Activated naive CD4-positive, alpha-beta T cell treated with anti-CD3 and anti-CD28 coated beads, Interleukin-2, amount 50 U/mL, for 72 hours (primary cell): ENCODE measurements at places on chromosomes 13 and 19.
A peak's percentile ranks its signal among the peaks of the same experiment; 100 is the strongest.

GRCh38 chr13:98300956-98301641, 124.0 kb upstream of the RNF113B start:
- DNase-seq, result no peak

DNA sequence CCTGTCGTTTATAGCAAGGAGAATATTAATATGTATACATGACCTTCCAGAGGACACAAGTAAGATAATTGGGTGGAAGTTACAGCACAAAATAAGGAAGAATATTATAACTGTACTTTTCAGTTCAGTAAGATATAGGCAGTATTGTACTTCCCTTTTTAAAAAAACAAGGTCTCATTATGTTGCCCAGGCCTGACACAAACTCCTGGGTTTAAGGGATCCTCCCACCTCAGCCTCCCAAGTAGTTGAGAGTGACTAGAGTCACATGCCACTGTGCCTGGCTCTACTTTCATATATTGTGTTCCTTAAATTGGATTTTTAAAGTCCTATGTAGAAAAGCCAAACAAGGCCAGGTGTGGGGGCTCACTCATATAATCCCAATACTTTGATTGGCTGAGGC, 19.5 kb upstream of the MAB21L1 start:
- no peak for DNase-seq

- no peak for DNase-seq
These were observed 133.0 kb upstream of the FRY start for GRCh38 chr13:31898378-31899071.

DNA sequence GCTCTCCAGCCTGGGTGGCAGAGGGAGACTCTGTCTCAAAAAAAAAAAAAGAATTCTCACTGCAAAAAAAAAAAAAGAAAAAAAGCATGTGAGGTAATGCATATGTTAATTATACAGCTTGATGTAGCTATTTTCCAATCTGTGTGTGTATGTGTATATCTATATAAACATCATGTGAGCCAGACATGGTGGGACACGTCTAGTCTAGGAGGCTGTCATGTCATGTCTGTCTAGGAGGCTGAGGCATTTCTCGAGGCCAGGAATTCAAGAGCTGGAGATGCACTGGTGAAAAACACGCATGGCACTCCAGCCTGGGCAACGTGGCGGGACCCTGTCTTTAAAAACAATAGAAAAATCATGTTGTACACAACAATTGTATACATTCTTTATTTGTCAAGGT, 6.9 kb upstream of the SBK3 start:
- DNase-seq, result no peak

DNA sequence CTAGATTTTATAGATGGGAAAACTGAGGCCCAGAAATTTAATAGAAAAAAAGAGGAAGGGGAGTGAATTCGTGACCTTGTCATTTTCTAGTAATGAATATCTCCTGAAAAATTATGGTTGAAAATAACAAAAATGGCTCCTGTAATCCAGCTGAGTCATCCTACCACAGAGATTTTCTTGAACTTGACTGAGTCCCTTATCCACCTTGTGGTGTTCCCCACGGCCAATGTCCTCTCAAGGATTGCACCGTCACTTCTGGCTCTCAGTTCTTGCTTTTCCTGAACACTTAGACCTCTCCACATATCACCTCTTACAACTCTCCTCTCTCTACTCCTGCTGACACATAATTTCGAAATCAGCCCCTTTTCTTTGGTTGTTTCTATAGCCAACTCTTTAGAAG, 1.2 kb upstream of the KATNAL1 start:
- no peak for DNase-seq

GRCh38 chr19:18097217-18097992, at the start of gene MAST3:
Gene MAST3 (plus strand): TSS chr19:18097778. CDS start chr19:18097793, 15 bp downstream.
- DNase-seq, result peak; percentile 97

DNA sequence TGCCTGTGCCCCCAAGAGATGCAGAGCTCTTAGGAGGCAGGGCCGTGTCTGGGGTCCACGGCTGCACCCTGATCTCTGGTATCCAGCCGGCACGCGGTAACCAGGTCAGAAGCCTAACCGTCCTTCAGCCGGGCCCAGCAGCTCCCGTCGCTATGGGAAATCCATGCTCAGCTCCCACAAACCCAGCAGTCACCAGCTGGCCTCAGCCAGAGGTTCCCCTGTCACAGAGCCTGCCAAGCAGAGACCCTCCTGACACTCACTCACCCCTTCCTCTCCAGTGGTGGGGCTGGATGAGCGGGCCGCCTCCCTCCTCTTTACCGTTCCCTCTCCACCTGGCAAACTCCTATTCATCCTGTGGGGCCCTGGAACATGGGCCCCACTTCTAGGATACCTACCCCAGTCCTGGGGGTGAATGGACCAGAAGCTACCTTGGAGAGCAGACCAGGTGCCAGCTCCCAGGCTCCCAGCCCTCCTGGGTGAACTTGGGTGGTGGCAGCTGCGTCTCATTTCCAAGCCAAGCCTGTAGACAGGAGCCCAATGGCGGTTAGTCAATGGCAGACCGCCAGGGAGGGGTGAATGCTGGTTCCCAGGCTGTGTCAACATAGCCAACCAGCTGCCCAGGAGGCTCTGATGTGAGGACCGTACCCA, 21.4 kb upstream of the TCF3 start:
- no peak for DNase-seq

DNA sequence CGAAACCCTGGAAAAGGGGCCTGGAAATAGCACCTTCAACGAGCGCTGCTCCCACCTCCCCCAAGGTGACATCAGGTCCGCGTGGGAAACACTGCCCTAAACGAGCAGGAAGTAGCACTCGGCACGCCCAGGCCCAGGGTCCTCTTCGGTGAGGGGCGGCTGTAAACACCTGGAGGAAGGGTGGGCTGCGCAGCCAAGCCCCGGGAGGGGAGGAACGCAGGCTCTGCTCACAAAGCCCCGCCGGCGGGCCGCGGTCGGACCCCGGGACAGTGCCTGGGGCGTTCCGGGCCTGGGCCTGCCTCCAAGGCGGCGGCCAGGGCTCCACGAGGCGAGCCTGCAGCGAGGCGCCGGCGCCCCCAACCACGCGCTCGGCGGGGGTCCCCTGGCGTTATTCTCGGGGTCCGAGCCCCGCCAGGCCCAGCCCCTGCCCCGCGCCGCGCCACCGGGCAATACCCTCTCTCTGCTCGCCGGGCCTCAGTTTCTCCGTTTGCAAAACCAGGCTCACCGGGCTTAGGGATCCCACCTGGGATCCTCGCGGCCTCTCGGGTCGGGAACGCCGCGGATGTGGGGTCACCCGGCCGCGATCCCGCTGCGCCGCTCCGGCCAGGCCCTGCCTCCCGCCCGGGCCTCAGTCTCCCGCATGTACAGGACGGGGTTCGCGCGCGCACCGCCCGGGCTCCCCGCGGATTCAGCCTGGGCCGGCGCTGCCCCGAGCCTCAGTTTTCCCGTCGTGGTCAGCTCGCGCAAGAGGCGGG, 630 bp downstream of the RNF126 start:
- no peak for DNase-seq

GRCh38 chr19:41785653-41786052, 10.7 kb upstream of the CEACAM3 start:
- peak; percentile 68 for DNase-seq

- no peak for DNase-seq
These were observed 6.3 kb downstream of the DHPS start for GRCh38 chr19:12675399-12675798.

GRCh38 chr19:47239610-47240296, 8.8 kb upstream of the BBC3 start:
- DNase-seq, result no peak

DNA sequence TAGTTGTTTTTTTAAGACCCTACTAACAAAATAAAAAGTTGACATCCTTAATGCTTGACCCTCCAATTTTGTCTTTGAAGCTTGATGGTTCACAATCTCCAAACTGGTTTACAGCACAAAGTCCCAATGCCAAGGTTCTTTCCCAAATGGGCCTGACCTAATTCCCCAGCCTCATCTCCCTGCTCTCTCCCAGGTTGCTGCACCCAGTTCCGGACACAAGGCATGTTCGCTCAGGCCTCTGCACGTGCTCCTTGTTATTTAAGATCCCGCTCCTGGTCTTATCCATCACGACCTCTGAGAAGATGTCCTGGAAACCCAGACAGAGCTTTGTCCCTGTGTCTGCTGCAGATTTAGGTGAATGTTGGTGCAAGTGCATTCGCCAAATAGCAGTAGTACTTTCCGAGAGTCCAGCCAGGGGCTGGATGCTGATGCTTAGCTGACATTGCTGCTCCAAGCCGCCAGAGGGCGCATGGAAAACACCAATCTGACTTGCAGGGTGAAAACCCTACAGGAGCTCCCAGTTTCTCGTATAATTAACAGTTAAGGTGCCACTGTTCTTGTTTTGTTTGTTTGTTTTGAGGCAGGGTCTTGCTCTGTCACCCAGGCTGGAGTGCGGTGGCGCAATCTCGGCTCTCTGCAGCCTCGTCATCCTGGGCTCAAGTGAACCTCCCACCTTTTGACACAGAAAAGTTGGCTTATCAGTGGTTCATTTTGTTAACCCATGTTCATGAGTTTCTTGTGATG, 18.5 kb downstream of the LYPD3 start:
- DNase-seq, result peak; percentile 73

DNA sequence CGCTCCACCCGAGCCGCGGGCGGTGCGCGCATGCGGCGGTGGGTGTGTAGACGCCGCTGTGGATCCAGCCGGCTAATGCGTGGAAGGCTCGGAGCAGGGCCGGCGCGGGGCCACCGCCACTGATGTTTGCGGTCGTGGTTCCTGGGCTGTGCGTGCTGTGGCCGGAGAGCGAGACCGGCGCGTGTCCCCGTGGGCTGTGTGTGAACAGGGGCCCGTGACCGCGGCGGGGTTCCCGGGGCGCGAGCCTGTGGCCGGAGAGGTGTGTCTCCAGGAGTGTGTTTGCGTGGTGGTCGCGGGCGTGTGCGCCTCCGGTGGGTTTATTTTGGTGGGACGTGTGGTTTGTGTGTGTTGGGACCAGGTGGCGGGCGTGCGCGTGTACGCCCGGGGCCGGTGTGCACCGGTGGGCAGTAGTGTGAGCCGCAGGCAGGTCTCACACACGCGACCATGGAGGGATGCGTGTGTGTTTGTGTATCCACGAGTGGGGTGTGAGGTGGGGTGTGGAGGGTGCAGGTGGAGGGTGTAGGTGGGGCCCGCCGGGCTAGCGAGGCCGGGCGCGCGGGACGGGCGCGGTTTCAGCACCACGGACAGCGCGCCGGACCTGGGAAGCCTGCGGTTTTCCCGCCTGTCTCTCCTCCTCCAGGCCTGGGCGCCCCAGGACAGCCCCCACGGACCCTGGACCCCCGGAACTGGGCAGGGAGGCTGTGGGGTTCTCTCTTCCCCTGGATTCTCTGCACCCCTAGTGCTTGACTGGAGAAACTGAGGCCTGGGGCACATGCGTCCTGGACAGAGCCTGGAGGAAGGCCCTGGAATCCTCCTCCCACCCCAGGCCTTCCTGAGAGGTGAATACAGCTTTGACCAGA, 1.6 kb downstream of the HCN2 start:
- no peak for DNase-seq

GRCh38 chr13:102872131-102872530, 26.3 kb downstream of the ERCC5 start:
- DNase-seq, result no peak

DNA sequence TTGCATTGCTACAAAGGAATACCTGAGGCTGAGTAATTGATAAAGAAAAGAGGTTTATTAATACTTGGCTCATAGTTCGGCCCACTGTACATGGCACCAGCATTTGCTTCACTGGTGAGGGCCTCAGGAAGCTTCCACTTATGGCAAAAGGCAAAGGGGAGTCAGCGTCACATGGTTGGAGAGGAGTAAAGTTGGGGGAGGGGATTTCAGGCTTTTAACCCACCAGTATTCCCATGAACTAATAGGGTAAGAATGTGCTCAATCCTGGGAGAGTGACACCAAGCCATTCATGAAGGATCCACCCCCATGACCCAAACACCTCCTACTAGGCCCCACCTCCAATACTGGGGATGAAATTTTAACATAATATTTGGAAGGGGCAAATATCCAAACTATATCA, 82.5 kb upstream of the MYCBP2 start:
- no peak for DNase-seq

GRCh38 chr19:29587518-29587986, 18.5 kb upstream of the POP4 start:
- peak; percentile 69 for DNase-seq

DNA sequence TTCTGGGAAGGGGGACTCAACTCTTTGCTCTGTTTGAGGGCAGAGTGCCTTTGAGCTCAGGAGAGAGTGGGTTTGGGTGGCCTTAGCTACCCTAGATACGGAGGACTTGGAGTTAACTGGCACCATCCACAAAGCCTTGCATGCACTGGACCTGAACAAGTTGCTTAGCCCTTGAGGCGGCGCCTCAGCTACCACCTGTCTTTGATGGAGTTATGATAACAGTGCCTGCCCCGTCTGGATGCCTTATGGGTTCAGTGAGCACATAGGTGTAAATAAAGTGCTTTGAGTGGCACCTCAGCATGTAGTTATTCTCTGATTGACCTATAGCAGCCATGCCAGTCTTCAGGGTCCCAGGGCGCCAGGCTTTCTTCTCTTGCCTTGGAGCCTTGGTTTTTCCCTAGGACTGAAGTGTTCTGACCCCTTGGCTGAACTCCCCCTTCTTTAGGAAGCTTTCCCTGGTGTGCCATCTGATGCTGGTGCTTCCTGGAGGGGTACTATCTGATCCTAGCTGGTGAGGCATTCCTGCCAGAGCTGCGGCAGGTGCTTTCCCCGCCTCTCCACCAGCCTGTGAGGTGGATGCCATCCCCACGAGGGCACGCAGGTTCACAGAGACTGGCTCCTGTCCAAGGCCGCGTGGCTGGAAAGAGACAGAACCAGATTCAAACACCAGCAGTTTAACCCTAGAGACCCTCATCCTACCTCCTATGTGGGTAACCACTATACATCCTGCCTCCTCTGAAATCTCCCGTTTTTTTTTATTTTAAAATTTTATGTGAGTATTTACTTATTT, 5.8 kb downstream of the BCKDHA start:
- no peak for DNase-seq

- peak; percentile 72 for DNase-seq
These were observed 1.3 kb upstream of the HNRNPL start for GRCh38 chr19:38850976-38851621.

DNA sequence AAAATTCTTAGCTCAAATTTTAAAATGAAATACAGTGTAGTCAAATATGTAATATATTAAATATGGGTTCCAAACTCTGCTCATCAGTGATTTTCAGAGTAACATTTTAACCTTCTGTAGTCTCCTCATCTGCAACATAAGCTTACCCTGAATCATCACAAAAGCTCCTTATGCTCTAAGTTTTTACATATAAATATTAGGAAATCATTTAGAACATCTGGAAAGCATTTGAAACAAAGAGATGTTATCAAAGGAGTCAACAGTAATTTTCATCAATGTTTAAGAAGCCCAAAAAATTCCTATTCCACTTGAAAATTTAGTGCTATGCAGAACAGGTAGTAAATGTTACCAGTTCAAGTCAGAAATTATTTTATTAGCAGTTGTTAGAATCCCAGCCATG, 224.7 kb downstream of the DCT start:
- no peak for DNase-seq
